Activated T-cell treated with anti-CD3 and anti-CD28 coated beads, Interleukin-2, amount 50 U/mL, for 72 hours (primary cell): ENCODE measurements at places on chromosomes 6 and 20.

DNA sequence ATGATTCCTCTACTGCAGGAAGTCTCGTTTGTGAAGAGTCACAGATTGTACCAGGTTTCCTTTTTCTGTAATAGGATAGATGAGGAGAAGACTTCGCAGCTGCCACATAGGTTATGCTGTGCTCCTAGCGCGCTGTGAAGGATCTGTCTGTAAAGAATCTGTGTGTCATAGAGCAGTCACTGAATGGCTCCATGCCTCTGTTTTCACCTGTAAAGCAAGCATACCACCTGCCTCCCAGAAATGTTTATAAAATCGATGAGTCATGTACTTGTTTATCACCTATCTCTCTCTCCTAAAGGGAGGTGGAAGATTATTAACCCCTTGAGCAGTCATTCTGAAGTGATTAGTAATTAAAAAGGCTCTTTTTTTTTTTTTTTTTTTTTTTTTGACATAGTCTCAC is 86.6 kb downstream of the TFAP2B start:
- DNase-seq, result no peak

DNA sequence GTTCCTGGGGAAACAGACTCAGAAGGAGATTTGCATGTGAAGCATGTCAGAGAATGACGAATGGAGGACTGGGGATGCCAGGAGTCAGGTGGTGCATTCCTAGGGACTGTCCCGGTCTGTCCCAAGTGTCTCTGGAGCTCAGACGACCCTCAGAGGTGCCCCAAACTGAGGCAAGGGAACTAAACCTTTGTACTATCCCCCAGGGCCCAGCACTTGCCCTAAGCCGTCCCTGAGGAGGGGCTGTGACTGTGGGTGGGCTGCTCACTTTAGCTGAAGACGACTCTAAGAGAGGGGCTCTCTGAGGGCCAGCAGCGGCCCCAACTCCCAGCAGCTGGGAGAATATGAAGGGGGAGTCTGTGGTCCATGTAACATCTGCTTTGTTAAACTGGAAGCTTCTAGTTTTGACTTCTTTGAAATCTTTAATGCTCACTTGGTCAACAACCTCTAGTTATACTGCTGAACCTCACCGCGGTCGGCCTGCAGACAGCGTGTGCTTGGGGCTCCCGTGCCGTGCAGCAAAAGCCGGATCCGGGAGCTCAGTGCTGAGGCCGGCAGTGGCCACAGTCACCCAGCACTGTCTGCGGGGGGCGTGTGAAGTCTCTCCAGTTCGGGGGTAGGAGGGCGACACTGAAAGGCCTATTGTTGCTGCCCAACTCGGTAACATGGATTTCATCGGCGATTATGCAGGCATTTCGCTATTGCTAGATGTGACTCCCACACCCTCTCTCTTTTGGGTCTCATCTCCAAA is 34.2 kb downstream of the TUBB2B start:
- DNase-seq, result no peak

- no peak for DNase-seq
Measured at GRCh38 chr20:18541741-18542140, 25.5 kb upstream of the SMIM26 start.

DNA sequence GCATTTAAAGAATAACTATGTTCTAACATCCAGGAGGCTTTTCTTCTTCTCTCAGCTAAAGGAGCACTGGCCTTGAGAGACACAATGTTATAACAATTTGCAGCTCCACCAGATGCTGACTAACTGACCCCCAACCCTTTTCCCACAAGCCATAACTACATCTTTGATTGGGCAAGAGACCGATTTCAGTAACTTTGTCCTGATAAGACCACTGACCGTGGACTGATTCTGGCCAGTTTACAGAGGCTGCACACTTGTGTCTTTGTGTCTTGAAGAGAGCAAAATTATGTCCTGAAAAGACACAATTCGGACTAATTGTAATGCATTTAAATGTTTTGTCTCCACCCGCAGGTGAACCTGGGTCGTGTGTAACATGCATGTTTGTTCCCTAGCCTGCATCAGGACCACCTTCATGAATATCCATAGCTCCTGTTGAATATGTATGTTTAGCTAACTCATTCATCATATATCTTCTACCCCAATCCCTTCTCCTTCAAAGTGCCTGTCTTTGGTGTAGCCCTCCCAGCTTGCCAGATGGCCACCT is 22.3 kb downstream of the ABRACL start:
- no peak for DNase-seq

GRCh38 chr20:25545171-25545570 is 40.2 kb downstream of the NINL start:
- no peak for DNase-seq

DNA sequence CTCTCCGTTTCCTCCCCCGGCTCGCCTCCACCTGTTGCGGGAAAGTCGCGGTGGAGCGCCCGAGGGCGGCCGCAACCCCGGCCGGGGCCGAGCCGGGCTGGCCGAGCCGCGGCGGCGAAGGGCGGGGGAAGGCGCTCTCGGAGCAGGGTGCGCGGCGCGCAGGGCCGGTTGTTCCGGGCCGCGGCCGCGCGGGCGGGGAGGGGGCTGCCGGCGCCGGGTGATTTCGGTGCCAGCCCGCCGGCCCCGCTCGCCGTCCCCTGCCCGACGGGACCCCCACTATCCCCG is 235 bp downstream of the MAP7 start:
- no peak for DNase-seq

- no peak for DNase-seq
Measured at GRCh38 chr6:153104220-153104619, 26.9 kb downstream of the RGS17 start.

DNA sequence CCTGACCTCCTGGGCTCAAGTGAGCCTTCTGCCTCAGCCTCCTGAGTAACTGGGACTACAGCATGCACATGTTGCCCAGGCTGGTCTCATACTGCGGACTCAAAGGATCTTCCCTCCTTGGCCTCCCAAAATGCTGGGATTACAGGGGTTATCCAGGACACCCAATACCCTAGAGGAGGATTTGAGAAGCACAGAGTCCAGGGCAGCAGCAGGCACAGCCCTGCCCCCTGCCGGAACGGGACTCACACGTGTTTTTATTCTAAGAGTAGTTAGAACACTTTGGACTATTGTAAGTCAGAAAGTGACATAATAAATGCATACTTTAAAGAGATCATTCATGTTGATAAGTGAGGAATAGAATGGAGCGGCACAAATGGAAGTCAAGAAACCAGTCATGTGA is 80.2 kb downstream of the C6orf118 start:
- DNase-seq, result no peak

DNA sequence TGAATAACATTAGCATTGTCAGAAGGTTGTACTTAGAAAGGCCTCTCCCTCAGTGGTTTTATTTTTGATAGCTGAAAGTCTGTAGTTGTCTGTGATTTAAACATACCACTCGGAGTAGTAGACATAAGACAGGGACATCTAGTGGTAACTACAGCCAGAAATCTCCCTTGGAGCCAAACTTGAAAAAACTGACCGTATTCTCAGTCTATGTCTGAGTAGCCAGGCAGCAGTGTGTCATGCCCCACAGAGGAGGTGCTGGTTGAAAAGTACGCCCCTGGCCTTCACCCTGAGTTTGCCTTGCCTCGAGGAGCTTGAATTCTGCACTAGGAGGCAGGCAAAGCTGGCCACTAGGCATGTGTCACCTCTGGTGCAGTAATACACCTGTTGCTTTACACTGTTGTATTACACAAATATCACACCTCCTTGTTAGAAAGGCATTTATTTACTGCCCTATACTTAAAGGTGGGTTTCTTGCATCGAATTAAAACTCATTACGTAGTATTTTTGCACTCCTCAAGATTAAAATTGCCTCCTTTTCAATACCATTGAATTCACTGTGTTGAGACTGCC is 20.8 kb downstream of the ZBTB2 start:
- DNase-seq, result no peak

- no peak for DNase-seq
Measured at GRCh38 chr6:144413418-144413817, 128.3 kb downstream of the UTRN start.

DNA sequence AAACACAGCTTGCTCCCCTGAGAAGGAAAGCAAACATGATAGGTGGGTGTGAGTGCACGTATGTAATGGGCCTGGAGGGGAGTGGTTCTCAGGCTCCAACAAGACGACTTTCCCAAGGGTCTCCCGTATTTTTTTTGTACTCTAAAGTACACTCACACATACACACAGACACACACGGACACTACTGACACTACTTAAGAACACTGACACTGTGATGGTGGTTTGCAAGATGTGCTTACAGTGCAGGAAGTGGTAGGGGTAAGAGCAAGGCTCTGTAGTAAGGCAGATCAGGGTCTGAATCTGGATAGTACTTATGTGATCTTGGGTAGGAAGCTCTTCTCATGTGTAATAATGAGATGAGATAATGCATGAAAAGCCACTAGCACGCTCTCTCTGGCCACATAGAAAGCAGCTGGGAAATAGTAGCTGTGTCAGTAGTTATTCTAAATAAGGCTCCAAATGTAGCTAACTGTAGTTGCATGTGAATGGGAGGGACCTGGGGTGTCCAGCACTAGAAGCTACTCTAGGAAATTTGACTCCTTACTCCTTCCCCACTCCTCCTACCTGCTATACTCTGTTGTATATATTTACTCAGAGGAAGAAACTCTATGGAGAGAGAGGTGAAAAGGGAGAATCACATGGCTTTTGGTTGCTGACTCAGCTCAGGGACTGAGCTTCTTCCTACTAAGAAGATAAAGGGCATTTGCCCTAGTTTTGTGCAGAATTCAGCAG is 8.4 kb upstream of the ZBTB24 start:
- DNase-seq, result peak; percentile 34

DNA sequence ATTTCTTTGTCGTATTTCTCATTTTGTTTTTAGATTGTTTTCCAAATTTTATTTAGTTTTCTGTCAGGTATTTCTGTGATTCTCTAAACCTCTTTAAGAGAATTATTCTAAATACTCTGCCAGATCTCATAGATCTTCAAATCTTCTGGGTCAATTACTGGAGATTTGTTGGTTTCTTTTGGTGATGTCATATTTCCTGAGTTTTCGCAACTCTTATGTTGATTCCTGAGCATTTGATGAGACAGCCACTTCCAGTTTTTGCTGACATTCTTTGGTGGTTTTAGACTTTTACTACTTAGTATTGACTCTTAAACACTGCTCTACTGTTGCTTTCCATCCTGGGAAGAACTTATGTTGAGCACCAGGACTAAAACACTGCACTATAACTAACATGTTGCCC is 21.9 kb downstream of the ADGB start:
- DNase-seq, result no peak

DNA sequence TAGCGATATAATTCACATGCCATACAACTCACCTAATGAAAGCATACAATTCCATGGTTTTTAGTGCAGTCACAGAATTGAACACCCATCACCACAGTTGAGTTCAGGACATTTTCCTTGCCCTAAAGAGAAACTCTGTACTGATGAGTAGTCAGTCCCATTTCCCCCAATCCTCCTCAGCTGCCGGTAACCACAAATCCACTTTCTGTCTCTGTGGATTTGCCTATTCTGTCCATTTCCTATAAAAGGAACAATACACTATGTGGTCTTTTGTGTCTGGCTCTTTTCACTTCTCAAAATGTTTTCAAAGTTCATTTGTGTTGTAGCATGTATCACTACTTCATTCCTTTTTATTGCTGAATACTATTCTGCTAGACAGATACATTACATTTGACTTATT is 67.9 kb upstream of the TGM3 start:
- no peak for DNase-seq

DNA sequence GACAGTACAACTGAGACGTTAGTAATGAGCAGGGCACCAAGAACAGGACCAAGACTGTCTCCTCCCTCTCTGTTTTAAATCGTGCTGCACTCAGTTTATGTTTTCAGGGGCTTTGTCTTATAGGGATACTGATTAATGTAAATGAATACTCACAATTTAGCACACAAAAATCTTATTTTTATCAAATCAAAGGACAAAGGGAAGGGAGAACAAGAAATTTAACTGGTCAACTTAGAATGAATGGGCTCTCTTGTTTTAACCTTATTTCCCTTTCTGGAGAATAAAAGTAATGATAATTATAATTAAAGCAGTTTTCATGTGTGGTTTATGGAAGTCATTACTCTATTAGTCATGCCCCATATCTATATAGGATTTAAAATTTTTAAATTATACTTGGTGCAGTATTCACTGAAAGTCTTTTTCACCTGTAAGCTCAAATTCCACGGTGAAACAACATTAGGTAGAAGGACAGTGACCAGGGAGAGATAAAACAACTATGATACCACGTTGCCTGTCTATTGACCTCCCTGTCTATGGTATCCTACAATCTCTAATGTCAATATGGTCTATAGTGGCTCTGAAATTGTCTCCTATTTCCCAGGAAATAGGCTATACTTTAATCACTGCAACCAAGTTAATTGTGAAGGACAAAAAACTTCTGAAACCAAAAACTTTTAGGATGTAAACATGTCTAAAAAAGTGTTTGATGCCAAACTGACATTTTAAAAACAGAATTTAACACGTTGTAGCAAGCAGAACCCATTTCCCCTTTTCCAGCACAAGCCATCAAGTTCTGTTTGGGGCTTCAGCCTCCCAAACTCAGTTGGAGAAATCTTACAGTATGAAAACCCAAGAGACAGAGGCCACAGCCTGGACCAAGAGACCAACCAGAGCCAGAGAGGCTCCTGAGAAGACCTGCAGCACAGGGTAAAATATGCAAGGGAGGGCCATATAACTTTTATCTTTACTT is 15.0 kb downstream of the ELOVL5 start:
- DNase-seq, result no peak
